Kasumi-1 (cell line): ENCODE measurements at places on chromosomes 6 and 20.

GRCh38 chr20:34079818-34080217 is 32.2 kb downstream of the EIF2S2 start:
- no peak for DNase-seq

- DNase-seq: no peak
These were observed 93.4 kb downstream of the HIVEP2 start for GRCh38 chr6:142851601-142852000.

DNA sequence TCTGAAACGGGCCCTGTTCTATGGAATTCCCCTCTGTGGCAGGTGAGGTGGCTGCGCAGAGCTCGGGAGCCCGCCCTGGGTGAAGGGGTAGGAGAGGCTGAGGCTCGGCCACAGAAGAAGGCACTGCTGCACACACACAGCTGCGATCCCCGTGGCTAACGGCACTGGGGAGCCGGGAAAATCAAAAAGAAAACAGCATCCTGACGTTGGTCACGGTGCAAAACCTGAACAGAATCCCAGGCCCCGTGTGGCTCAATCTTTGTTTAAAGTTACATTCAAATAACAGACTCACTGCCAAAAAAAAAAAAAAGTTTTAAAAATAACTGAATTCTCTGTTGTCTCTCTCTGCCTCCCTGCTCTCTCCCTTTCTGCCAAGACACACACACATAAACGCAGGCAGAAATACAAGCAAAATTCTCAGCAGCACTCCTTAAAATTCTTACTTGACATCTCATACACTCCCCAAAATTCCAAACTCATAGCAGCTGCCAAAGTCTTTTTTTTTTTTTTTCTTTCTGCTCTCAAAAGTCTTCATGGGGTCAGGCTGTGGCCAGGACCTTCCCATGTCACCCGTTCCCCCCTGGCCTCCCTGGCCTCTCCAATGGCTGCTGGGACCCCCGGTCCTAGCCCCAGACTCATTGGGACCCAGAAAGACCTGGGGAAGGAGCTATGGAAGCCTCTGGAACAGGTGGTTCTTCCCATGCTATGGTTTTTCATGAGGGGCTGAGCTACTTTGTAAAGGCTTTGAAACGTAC is 248.8 kb downstream of the TTLL2 start:
- no peak for DNase-seq

DNA sequence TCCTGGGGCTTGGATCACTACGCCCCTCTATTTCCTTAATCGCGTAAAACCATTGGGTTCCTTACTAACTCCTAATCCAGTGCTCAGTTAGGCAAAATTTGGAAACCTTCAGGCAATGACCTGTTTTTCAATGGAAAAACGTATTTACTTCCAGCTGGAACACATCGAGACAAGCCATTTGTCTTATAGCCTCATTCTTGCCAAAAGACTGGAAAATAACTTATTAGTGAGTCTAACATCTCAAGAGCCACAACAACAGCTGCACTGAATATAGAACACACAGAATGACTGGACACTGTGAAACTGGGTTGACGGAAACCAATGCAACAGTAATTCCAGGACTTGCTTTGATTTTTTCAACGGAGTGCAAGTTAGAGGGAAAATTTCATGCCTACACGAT is 125.2 kb upstream of the MAP3K7 start:
- no peak for DNase-seq
